Thyroid gland (tissue), 4 donors: ENCODE measurements at places on chromosomes 11 and 22. TPM values are rescaled to one million over a fixed set of nuclear protein-coding genes. Genes with fewer than 3 reads are reported as not detected.

The OTOG gene
- total RNA-seq = not detected

GRCh38 chr11:64848826-64849597 is 4.6 kb upstream of the CDC42BPG start:
- peak; percentile 15 for DNase-seq

DNA sequence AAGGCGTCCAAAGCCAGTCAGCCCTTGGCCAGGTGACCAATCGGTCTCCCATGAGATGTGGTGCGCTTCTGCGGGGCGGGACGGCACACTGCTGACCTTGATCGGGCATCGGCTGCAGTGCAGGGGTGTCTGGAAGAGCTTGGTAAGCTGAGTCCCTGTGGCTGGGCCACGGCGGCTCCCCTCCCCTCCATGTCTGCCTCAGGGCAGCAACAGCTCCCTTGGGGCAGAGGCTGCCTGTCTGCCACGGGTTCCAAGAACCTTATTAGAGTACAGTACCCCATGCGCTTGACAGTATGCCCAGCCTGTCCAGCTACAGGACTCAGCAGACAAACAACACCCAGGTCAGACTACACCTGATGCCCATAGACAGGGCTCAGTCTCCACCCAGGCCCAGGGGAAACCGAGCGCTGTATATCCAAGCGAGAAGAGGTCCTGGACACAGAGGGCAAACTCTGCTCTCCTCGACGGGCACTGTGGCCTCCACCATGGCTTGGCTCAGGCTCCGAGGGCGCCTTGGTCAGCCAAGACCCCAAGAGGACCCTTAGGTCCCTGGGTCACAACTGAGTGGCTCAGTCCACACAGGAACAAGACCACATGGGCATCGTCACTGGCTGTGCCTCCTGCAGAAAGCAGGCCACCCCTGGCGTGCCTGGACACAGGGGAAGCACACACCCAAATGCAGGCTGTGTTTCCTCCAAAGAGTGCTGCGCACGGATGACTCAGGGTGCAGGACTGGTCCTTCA is 18.9 kb downstream of the TSPAN32 start:
- DNase-seq = no peak

The FOLR2 gene
- total RNA-seq = 7.2 TPM

The SLC7A4 gene
- 0.45 TPM for total RNA-seq

The CERK gene
- total RNA-seq = 84.7 TPM

DNA sequence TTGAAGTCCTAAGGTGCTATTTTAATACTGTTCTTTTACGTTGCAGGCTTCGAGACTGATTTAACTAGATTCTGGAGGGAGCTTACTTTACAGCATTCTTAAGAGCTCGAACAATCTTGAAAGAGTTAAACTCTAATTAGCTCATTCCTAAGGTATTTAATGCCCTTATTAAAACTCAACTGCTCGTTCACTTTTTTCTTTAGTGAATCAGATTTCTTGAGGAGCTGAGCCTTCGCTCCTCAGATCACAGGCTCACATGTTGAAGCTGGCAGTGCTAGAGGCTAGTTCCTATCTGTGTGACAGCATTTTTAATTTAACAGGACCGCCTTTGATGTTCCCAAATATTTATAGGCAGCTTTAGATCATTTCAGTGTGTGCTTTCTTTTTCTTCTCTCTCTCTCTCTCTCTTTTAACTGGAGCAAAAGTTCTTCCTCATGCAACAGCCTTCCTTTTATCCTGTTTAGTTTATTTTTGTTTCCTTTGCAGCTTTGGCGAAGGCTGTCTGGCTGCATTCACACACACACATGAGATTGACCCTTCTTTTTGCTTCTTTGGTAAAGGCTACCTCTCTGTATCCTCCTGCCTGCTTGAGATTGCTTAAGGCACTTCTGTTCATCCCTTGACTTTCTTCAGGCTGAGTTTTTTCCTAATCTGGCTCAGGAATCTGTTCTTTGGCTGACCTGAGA is 21.0 kb downstream of the ZNRF3 start:
- peak; percentile 30 for DNase-seq

The FAM227A gene
- total RNA-seq = 10.2 TPM

DNA sequence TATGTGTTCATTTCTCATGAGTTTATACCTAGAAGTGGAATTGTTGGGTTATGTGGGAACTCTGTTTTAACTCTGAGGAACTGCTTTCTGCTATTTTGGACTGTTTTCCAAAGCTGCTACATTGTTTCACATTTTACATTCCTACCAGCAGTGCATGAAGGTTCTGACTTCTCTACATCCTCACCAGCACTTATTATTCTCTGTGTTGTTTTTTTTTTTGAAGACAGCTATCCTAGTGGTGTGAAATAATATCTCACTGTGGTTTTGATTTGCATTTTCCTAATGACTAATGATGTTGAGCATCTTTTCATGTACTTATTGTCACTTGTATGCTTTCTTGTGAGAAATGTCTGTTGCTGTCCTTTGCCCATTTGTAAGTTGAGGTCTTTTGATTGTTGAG is 169.9 kb downstream of the COMMD9 start:
- no peak for DNase-seq

GRCh38 chr11:5621580-5621979 is 3.2 kb upstream of the TRIM34 start:
- DNase-seq = no peak

DNA sequence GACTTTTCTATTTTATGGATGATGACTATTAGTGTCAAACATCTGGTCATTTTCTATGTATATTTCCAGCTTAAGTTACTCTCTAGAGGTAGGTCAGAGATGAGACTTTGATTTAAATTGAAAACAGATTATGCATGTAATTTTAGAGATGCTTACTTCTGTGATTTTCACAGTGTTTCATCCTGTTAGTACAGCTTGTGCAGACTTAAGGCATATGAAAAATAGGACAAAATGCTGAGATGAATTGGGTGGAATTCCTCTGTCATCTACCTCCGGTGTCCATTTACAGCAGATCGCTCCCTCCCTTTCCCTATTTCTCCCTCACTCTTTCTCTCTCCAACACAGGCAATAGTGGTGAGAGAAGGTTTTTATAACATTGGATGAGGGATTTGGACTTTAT is 14.1 kb downstream of the JAM3 start:
- DNase-seq = no peak

The APOBEC3H gene
- not detected for total RNA-seq

GRCh38 chr11:60910711-60911380 is 3.1 kb upstream of the TMEM109 start:
- DNase-seq = no peak

- DNase-seq = peak; percentile 92
Observed at GRCh38 chr22:43094085-43094484, 4.9 kb upstream of the TTLL1 start.

DNA sequence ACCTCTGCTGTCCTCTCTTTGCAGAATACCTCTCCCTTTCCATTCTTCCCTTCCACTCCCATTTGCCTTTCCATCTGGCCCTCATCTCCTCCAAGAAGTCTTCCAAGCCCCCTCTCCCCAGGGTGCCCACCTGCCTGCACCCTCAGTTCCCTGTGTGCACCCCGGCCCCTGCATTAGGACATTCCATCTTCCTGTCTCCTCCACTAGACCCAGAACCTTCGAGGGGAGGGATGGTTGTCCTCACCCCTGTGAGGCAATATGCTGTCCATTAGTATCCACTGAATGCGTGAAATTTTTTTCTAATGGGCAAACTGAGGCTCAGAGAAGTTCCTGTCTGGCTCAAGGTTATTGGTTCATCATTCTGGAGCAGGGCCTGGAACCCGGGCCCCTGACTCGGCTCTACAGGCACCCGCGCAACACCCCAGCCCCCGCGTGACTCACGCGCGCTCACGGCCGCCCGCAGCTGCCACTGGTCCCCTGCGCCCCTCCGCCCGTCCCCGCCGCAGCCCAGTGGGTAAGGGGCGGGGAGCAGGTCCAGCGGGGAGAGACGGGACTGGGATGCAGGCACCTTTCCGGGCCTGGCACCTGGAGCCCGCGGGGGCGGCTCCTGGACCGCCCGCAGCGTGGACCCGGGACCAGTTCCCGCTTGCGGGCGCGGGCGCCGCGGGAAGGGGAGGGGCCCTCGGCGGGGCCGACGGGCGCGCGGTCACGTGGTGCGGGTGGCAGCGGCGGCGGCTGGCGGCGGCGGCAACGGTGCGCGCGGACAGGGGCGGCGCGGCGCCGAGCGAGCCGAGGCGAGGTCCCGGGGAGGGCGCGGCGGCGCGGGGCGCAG is 7.0 kb downstream of the SEPTIN3 start:
- peak; percentile 40 for DNase-seq

GRCh38 chr11:28976801-28977145 is 868.6 kb downstream of the METTL15 start:
- peak; percentile 76 for DNase-seq

DNA sequence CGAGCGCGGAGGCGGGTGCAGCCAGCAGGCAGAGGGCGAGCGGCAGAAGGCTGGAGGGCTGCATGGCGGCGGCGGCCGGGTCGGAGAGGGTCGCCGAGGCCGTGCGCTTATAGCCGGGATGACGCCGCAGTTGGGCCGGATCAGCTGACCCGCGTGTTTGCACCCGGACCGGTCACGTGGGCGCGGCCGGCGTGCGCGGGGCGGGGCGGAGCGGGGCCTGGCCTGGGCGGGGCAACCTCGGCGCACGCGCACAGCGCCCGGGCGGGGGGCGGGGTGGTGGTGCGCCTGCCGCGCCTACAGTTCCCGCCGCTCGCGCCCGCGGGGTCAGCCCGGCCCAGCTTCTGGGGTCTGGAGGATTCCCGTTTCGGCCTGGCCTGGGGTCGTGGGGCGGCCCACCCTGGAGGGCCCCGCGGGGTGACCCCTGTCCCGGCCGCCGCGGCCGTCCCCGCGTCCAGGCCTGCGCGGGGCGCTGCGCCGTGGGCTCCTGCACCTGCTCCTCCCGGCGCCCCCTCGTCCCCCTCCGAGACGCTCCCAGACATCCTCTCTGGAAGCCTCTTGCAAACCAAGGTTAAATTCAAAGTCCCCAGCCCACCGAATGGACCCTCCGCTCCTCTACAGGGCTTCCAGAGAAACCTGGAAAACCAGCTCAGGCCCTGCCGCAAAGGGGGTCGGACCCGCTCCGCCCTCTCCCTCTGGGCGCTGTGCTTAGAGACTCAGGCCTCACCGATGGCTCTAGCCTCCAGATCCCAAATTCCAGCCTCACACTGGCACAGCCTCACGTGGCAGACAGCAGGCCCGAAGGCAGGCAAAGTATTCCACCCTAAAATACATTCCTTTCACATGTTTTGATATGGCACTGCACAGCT is at the start of gene CTSD:
Gene CTSD, minus strand, starts transcription at position 132 of the 866 bp plus-strand sequence. Its CDS starts 68 bp downstream, at position 64.
- peak; percentile 84 for DNase-seq

DNA sequence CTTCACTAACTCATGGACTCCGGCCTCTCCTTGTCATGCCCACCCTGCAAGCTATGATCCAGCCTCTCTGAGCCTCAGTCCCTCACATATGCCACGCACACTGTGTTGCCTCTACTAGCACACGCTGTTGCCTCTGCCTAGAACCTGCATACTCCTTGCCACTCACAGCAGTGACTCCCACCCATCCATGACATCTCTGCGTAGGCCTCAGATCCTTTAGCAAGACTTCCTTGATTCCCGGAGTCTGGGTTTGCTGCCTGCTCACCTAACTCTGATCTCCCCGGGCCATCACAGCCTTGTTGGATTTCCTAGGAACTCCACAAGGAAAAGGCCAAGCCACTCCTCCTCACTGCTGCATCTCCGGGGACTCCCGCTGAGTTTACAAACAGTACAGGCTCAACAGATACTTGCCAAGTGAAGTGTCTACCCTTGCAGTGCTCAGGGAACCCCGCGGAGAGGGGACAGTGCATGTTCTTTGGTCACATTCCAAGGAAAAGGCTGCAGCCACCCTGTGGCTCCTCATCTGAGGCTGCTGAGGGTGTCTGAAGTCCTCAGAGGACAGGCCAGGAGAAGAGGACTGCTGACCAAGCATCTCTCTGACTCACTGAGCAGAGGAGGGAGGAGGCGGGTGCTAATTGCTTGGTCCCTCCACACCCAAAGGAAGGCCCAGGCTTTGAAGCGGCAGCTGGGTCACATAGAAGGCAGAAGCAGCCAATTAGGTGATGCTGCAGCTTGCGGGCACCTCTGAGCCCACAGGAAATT is 42.4 kb upstream of the NAV2 start:
- peak; percentile 67 for DNase-seq

The CCDC15 gene
- total RNA-seq = 0.33 TPM

- peak; percentile 25 for DNase-seq
Observed at GRCh38 chr22:39917776-39918495, 17.1 kb downstream of the GRAP2 start.

GRCh38 chr22:23163665-23164064 is 16.6 kb upstream of the BCR start:
- peak; percentile 37 for DNase-seq

GRCh38 chr11:67577951-67578350 is 5.7 kb upstream of the GSTP1 start:
- DNase-seq = peak; percentile 56

DNA sequence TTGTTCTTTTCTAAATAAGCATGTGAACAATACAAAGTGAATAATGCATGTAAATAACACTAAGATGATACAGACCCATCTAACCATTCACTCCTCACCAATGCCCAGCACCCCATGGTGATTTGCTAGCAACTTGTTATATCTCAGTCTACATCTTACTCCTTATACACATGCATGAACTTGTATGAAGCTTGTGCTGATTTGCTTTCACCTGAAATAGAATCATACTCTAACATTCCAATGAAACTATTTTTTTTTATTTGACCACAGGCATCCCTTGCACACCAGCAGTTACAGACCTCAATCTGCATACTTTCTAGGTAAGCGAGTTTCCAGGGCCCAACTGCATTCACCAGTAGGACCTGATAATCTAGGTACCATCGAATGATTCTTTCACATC is 873.6 kb downstream of the OPCML start:
- no peak for DNase-seq

DNA sequence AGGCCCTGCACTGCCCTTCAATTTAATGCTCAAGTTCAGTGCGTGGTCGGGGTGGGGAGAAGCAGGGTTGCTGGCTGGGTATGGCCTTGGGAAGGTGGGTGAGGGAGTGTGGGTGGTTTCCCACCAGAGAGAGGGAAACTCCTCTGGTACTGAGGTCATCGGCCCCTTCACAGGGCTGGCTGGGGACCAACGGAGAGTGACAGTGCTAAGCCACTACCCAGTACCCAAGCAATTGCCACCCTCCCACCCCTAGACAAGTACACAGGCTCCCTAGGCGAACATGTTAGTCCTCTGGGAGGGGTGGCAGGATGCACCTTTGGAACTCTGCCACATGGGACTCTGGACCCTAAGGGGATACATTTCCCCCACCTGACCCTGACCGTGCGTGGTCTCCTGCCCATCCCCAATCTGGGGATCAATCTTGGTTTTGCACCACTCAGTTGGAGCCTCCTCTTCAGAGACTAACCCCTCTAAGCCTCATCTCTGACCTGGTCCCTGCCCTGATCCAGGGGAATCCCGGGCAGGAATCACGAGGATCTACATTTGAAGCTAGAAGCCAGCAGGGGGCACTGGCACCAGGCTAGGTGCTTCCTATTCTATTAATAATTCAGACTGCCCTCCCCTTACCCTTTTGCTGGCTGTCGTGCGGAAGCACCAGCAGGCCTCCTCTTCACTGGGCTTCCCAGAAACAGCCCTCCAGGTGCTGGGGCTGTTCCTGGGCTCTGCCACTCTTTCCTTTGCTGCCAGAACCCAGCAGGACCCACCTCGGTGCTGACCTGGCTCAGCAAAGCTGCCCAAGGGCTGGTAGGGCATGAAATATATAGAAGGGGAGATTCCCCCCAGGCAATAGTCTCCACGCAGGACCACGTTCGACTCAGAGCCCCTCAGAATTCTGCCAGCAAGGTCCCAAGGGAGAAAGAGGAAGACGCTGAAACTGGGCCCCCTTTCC is 377.7 kb downstream of the TENM4 start:
- no peak for DNase-seq
